ENCODE measurements at places on chromosomes 1 and 21.

DNA sequence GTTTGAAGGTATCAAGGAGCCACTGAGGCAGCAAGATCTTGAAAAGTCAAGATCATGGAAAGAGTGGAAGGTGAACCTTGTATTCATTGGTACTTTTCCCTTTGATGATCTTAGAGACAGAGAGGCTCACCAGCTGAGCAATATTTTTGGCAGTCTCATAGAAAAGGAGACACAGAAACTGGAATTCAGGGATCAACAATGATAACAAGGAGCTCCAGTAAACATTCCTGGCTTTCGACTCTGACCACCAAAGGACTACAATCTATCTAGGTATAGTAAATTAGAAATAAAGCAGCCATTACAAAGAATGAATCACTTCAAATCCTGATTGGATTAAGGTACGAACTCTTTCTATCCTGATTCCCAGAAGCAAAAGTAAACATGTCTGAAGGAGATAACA, 615.4 kb downstream of the KIF26B start:
- no peak for DNase-seq

DNA sequence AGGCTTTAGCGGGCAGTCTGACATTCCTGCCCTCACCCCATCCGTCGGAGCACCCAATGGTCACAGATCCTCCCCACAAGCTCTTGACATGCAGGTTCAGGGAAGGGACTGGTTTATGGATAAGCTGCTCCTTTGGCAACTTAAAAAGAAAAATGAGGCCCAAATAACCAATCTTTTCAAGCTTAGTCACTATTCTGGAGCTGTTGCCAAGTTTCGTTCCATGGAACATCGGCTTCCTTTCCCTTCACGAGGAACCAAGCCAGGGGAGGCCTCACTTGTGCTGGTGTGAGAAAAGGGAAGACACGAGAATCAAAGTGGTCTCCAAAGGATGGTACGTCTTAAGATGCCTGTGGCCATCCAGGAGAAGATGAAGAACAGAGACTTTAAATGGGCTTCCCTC, 46.1 kb upstream of the LPAR3 start:
- no peak for DNase-seq

DNA sequence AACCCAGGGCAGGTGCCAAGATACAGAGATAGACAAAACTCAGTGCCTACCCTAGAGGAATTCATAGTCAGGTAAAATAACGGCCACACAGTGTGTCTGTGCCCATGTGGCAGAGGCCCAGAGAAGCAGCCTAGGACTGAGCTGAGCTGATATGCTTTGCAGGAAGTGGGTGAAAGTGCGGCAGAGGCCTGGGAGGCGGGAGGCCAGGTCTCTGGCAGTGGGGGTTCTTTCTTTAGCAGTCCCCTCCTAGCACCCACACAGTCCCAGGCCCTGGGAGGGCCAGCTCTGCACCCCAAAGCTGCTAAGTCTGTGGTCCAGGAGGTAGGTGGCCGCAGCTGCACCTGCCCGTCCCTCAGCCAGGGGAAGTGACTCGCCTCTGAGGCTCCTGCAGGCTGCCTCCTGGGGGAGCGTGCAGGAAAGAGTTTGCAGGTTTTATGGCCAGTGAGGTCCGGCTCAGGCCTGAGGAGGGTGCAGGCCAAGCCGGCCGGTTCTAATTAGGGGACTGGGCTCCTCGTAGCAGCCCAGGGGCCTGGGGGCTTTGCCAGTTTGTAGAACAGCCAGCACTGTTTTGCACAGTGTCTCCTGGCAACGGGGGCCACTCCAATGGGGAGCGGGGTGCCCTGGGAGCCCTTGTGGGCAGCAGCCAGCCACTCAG, 107.9 kb downstream of the SPSB1 start:
- no peak for DNase-seq

- no peak for DNase-seq
Measured at GRCh38 chr1:108847494-108847893, 9.4 kb downstream of the AKNAD1 start.

DNA sequence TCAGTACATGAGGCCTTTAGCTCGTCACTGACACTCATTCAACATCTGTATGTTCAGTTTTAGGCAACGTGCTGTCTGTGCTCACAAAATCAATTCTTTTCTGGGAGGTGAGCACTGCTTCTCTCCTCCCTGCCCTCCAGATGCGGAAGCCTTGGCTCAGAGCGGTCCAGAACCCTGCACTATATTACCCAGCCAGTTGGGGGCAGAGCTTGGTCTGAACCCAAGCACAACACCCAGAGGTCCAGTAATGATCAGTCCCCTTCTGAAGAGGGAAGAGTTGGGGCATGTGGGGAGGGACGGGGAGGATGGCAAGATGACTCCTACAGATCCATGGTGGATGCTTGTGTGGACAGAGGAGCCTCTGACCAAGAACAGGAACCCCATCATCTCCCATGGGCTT, 5.6 kb upstream of the DSCAM start:
- DNase-seq, result no peak

- DNase-seq, result no peak
Measured at GRCh38 chr1:21341022-21341421, 50.8 kb upstream of the ECE1 start.

DNA sequence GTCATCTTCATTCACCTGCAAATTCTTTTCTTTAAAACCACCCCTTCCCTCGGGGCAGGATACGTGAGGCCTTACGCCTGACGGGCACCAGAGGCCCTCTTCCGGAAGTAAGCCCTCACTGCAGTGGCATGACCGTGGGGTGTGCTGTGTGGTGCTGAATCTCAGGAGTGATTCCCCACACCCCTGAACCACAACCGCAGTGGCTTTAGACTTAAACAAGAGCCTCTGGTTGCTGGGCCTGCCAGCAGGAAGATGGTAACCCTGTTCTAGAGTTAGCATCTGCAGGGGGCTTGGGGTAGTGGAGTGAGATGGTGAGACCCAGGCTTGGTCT, 12.1 kb downstream of the BSND start:
- no peak for DNase-seq

DNA sequence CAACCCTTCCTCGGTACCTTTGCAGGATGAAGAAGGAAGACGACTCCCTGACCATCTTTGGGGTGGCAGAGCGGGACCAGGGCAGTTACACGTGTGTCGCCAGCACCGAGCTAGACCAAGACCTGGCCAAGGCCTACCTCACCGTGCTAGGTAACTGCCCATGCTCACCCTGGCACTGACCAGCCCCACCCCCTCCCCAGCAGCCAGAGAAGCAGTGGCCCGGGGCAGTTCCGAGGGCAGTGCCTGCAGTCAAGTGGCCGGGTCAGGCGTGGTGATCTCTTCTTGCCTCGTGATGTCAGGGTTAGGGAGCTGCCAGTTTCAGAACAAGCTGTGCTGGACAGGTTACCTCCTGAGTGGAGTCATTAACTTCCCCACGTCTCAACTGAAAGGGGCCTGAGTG, 66.4 kb upstream of the CNTN2 start:
- DNase-seq, result no peak
